ENCODE measurements at places on chromosomes 5 and 9.

- DNase-seq = no peak
Measured at GRCh38 chr9:101691657-101692056, 46.8 kb downstream of the GRIN3A start.

GRCh38 chr9:107587191-107587963 lies 97.8 kb upstream of the KLF4 start:
- DNase-seq = no peak

DNA sequence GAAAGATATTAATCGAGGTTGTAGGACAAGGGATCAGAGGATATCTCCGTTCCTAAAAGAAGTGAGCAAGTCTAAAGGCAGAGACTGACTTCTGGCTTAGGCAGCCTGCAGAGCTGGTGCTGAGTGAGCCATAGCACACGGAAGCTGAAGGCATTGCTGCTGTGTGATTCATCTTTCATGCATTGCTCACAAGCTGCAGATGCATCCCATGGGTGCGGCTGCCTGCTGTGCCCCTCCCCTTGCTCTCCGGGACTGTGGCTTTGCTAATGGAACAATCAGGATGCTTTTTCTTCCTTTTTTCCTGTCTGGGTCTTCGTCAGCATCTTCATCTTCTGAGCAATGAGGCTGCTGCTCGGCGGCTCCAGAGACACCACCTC lies 341.4 kb downstream of the DIRAS2 start:
- no peak for DNase-seq

DNA sequence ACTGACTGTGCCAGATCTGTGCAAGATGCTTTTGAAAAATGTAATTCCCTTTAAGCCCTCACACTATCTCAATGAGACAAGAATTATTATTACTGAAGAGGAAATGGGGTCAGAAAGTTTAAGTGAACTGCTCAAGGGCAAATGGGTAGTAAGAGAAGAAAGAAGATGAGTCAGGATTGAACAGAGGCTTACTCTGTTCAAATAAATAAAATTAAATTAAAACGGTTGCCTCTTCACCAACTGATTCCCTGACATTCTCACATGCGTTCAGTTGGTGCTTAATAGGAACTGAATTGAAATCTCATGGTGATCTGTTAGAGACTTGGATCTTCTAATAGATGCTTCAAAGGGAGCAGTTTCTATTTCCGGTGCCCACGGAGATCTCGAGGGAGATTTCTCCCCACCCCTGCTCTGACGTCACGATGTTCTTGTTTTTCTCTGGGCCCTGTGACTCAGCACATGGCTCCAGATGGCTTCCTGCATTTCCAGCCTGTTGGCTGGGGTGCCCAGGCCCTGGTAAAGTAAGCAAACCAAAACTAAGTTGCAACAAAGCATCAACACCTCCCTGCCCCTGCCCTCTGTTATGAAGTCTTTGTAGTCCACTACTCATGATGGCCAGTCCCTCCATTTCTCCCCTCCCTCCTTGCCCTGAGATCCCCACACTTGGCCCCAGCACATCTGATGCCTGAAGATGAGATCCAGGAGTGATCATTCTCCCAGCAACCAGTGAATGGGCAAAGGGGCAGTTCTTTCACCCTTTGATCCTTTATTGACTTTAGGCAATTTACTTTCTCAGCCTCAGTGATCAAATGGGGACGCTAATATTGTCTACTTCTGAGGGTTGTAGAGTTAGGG lies 106.1 kb upstream of the CPEB4 start:
- no peak for DNase-seq

Data from renal pelvis (tissue), 12 donors.